ENCODE measurements at places on chromosomes 7 and 10. TPM values are rescaled to one million over a fixed set of nuclear protein-coding genes. Genes with fewer than 3 reads are reported as not detected.

DNA sequence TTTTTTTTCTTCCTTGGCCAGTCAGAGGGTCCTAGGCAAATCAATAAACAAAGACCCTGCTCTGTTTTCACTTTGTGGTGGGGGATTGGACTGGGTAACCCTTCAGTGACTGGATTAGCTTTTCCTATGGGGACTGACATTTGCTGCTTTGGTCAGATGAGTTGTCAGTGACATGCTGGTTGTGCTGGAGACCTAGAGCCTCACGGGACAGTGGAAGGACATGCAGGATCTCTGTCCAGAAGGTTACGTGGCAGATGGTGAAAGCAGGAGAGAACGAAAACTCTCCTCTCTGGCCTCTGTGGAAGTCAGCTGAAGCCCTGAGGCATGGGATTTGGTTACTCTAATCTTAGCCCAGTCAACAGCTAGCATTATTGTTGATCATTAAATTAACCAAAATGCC lies 90.0 kb upstream of the BMPER start:
- no peaks in the 10 kb centered on the region for H3K27me3 ChIP-seq
- H3K4me1 ChIP-seq = no peaks in the 10 kb centered on the region
- DNase-seq = no peak
- no peak overlapping the region for H3K4me3 ChIP-seq
- no peaks in the 10 kb centered on the region for H3K36me3 ChIP-seq

The SAMD9L gene
- polyA plus RNA-seq = 2.0 TPM

DNA sequence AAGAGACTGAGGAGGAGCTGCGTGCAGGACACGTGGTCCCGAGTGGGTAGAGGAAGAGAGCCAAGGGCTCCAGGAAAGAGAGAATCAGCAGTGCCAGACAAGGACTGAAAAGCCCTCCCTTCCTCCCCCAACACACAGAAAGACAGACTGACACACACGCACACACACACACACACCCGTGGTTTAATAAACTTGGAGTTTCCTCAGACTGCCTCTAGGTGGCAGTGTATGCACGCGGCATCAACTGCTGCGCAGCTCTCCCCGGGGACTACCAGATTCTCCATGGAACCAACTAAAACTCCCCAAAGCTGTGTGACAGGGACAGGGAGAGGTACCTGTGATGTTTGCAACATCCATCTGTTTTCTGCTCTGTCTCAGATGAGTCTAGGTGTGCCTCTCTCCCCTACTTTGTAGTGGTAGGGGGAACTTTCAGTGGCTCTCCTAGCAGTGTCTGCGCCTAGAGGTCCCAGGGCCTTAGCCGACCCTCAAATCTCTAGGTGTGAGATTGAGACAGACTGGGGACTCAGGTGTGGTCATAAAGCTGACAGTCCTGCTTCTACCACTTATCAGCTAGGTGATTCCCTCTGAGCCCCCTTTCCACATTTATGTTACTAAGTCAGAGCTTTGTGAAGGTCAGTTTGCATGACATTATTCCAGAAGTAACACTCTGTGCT lies 9.3 kb upstream of the TSPAN14 start:
- no peak overlapping the region for H3K4me3 ChIP-seq
- H3K4me1 ChIP-seq = no peaks in the 10 kb centered on the region
- H3K27me3 ChIP-seq = no peaks in the 10 kb centered on the region
- DNase-seq = peak; percentile 55
- H3K27ac ChIP-seq = no peak overlapping the region

The CDK1 gene
- polyA plus RNA-seq = 1.2 TPM

DNA sequence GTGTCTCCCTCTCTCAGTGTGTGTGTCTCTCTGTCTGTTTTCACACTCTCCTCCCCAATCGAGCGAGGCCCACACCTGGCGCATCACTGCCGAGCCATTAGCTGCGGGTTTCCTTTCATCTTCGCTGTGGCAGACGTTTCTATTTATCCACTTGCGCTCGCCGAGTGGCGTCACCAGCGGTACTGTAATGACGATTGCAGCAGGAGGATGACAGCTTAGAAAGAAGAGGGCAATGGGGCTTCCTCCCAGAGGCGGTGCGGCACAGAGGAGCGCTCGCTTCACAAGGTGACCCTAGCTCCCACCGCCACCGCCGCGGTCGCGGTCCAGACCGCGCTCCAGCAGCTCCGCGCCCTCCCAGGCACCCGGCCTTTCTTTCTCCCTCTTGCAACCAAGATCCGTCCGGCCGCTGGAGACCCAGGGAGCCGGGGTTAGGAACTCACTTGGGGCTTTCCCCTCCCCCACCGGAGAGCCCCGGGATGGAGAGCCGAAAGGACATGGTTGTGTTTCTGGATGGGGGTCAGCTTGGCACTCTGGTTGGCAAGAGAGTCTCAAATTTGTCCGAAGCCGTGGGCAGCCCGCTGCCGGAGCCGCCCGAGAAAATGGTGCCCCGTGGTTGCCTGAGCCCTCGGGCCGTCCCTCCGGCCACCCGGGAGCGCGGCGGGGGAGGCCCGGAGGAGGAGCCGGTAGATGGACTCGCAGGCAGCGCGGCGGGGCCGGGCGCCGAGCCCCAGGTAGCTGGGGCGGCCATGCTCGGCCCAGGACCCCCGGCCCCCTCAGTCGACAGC lies at the start of gene EVX1:
Gene EVX1, plus strand, starts transcription at position 248 of the 785 bp plus-strand sequence. Its CDS starts 229 bp downstream, at position 477.
- no peak within 1 kb of the TSS for H3K4me3 ChIP-seq
- H3K27me3 ChIP-seq = no peaks in the 10 kb centered on the region
- peak; percentile 63 for DNase-seq
- H3K4me1 ChIP-seq = peaks cover 8% of the 10 kb centered on the region
- no peaks in the 10 kb centered on the region for H3K36me3 ChIP-seq

The GOLGA7B gene
- polyA plus RNA-seq = 18.7 TPM

The PTN gene
- 0.46 TPM for polyA plus RNA-seq

- DNase-seq = no peak
- H3K27ac ChIP-seq = peak overlapping the region; percentile 98
- H3K4me3 ChIP-seq = peak overlapping the region; percentile 75
Measured at GRCh38 chr7:87151729-87152111, 533 bp upstream of the DMTF1 start.

GRCh38 chr10:29634105-29634504 lies 666 bp downstream of the SVIL start:
- H3K36me3 ChIP-seq = no peaks in the 10 kb centered on the region
- no peak for DNase-seq
- peak overlapping the region; percentile 81 for H3K27ac ChIP-seq
- H3K4me3 ChIP-seq = no peak overlapping the region

The SYNPO2L gene
- 0.04 TPM for polyA plus RNA-seq

The CRYGN gene
- polyA plus RNA-seq = 0.07 TPM

GRCh38 chr7:157824011-157824818 lies 487.4 kb downstream of the DNAJB6 start:
- no peaks in the 10 kb centered on the region for H3K4me1 ChIP-seq
- no peaks in the 10 kb centered on the region for H3K27me3 ChIP-seq
- H3K27ac ChIP-seq = no peak overlapping the region
- DNase-seq = no peak
- H3K36me3 ChIP-seq = no peaks in the 10 kb centered on the region

The MCM10 gene
- polyA plus RNA-seq = 0.05 TPM

DNA sequence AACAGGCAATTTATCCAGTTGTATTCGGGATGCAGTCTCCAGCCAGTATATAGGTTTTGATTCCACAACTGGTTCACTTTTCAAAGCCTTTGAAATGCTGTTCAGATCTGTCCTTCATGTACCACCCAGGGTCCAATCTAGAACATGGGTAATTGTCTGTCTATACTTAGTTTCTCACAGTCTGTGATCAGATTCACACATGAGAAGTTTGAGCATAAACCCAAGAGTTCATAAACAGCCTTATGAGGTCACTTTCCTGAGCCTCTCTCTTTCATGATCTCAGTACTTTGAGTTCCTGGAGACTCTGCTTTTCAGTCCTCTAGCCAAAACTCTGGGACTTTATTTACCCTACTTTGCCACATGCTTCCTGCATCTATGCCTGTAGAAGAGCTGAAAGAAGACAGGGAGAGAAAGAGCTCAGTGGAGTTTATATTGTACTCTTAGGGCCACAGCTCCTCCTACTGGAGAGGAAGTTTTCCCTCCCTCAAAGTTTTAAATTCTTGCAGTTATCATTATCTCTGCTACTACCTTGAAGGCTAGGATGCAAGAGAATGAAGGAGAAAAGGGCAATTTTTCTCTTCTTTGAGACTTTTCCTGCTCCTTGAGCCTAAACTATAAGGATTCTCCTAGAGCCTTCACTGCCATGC lies 172.0 kb downstream of the ZEB1 start:
- H3K4me1 ChIP-seq = no peaks in the 10 kb centered on the region
- DNase-seq = no peak
- H3K27me3 ChIP-seq = no peaks in the 10 kb centered on the region
- H3K36me3 ChIP-seq = no peaks in the 10 kb centered on the region
- H3K4me3 ChIP-seq = no peak overlapping the region

DNA sequence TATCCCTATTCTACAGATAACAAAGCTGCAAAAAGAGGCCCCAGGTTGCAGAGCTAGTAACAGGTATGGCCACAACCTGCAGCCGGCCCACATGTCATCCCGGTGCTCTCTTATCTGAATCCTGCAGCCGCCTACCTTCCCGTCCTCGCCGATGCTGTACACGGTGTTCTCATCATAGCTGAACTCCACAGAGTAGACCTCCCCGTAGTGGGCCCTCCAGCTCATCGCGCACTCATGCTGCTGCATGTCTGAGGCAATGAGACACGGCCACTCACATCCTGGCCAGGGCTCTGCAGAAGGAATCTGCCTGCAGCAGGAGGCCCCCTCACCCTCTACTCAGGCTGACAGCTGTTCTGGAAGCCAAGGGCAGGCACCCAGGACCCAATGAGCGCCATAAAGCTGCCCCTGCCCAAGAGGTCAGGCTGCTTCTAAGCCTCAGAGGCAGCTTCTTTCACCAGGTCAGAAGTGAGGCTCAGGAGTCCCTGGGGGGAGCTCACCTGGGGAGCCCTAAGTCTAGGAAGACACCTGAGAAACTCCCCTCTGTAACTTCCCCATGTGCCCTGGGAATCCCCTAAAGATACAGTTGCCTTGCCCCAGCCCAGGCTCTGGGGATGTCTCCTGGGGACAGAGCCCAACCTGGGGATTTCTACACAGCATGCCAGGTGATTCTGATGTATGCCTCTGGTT lies 17.9 kb upstream of the CYREN start:
- DNase-seq = no peak
- H3K27me3 ChIP-seq = no peaks in the 10 kb centered on the region
- H3K36me3 ChIP-seq = peaks cover 19% of the 10 kb centered on the region
- no peak overlapping the region for H3K4me3 ChIP-seq
- peak overlapping the region; percentile 67 for H3K27ac ChIP-seq

- H3K36me3 ChIP-seq = no peaks in the 10 kb centered on the region
- no peak overlapping the region for H3K4me3 ChIP-seq
- H3K27me3 ChIP-seq = no peaks in the 10 kb centered on the region
- DNase-seq = no peak
Measured at GRCh38 chr10:99331207-99331803, 2.1 kb downstream of the CNNM1 start.

DNA sequence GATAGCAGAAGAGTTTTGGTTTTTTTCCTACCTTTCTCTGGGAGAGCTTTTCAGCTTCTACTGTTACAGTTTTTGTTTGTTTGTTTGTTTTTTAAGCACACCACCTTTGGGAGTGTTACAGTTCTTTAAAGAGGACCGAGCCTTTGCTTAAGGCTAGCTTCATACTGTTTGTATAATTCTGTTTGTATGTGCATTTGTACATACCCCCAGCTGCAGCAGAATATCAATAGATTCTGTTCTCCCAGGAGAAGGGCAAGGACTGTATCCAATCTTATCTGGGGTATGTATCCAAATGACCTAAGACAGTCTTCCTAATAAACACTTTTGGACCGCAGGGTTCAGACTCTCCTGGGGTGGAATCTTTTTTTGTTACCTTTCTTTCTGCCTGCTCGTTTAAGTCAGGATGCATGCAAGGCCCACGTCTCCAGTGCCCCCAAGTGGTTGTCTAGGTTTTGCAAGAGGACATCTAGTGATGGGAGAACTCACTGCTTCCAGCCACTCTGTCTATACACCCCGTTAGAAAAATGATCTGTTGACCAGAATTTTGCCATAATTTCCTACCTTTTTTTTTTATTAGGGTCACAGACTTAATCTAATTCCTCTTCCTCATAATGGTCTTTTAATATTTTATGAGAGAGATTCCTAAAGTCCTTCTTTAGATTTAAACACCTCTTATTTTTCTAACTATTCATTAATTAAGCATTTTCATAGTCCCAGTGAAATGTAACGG lies 23.9 kb downstream of the NRF1 start:
- H3K36me3 ChIP-seq = no peaks in the 10 kb centered on the region
- no peak overlapping the region for H3K4me3 ChIP-seq
- peak; percentile 42 for DNase-seq
- peaks cover 8% of the 10 kb centered on the region for H3K4me1 ChIP-seq
- H3K27ac ChIP-seq = no peak overlapping the region
